ENCODE measurements at places on chromosomes 1 and 21. TPM values are rescaled to one million over a fixed set of nuclear protein-coding genes. Genes with fewer than 3 reads are reported as not detected.

FCAMR gene
- not detected for total RNA-seq

FTCD gene
- total RNA-seq = not detected

GRCh38 chr1:16095447-16095846 is 22.0 kb upstream of the FAM131C start:
- no peak for DNase-seq

DNA sequence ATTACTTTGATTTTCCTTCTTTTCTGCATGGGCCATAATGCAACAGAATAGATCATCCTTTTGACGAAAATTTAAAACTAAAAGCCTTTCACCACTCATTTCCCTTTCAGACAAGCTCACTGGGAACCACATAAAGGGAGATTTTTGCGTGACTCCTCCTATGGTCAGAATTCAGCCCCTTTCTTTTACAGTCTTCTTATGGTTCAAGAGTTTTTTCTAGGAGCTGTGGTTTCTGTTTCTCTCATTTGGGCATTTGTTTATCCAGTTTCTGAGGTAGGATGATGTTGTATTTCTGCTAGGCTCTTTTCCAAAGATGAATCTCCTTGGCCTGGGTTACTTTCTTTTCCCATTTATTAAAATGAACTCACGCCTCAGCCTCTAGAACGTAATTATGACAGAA is 16.9 kb downstream of the RGS1 start:
- DNase-seq = no peak

DNA sequence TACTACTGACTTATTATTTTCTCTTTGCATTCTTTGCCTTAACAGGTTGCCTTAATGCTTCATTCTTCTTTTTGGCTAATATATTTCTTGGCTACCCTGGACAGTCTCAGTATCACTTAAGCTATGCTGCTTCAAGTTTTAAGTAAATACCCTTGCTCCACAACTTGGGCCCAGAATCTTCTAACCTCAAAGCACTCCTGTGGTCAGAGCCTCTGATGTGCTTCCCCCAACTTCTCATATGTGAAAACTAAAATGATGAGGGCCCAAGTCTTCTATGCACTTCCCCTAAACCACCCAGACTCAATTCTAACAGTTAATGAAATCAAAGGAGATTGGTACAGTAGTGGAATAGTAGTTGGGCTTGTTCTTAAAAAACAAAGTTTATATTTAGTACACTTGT is 314.1 kb downstream of the PLPP3 start:
- no peak for DNase-seq

GRCh38 chr1:180228648-180229482 is 1.2 kb upstream of the LHX4 start:
- peak; percentile 56 for DNase-seq

DNA sequence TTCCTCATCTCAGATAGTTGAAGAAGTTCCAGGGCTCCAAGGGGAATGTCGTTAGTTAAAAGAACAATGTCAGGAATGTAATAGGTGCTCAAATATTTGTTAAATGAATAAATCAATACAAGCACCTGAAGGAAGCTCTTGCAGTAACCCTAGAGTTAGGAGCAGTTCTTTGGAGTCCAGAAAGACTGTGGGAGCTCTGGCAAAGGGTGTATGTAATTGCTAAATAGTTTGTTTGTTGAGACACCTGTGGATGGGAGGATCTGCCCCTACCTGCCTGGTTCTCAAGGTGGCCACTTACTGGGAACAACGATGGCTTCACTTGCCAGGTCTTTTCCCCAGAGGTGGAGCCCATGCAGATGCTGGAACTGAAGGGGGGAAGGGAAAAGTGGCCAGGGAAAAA is 27.5 kb upstream of the JUN start:
- DNase-seq = no peak

DNA sequence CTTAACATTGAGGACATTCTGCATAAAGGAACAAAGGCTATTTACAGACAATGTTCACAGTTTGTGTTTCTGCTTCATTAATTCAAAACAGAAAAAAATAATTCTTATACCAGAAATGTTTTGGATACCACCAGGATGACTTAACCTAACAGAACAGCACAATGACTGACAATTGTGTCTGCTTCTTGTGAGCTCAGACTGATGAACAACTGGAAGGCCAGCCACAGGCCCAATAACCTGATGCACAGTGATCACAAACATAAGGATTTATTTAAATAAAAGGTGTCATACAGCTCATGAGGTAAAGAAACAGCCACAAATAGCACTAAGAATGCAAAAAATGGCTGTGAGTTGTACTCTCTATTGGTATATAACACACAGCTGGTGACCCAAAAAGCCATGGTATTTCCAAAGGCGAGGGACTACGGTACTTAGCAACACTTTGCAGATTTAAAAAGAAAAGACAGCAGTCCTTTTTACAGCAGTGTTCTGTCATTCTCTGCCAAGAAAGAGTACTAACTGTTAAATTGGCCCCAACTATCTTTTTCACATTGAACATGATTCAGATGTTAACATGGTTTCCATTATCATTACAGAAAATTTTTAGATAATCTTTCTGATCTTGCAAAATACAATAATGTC is 32.1 kb upstream of the DDAH1 start:
- no peak for DNase-seq

Measured in sigmoid colon (tissue), 7 donors.